Thyroid gland (tissue), 4 donors: ENCODE measurements at places on chromosomes 4 and X. TPM values are rescaled to one million over a fixed set of nuclear protein-coding genes. Genes with fewer than 3 reads are reported as not detected.

DNA sequence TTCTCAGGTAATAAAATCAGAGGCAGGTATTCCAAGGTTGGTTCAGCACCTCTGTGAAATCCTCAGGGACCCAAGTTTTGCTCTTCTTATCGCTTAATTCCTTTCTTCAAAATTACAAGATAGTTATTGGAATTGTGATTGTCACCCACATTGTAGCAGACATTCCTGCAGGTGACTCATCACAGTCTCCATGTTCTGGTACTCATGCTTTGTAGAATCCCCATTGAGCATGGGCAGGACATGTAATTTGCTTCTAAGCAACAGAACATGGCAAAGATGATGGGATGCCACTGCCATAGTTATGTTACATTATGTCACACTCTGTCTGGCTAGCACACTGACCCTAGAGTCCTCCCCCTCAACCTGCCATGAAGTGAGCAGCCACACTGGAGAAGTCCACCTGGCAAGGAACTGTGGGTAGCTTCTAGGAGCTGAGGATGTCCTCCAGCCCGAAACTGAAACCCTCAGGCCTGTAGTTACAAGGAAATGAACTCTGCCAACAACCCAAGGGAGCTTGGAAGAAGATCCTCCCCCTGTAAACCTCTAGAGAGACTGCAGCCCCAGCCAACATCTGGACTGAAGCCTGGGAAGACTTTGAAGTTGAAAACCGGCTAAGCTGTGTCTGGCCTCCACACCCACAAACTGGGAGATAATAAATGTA is 58.3 kb upstream of the GUCY1A1 start:
- peaks cover 7% of the 10 kb centered on the region for H3K4me1 ChIP-seq
- no peak overlapping the region for H3K27ac ChIP-seq
- no peaks in the 10 kb centered on the region for H3K36me3 ChIP-seq
- H3K27me3 ChIP-seq: no peaks in the 10 kb centered on the region
- H3K4me3 ChIP-seq: no peak overlapping the region
- DNase-seq: no peak

- no peak overlapping the region for H3K27ac ChIP-seq
- no peaks in the 10 kb centered on the region for H3K4me1 ChIP-seq
- no peak overlapping the region for H3K4me3 ChIP-seq
- no peak for DNase-seq
- H3K36me3 ChIP-seq: no peaks in the 10 kb centered on the region
Measured at GRCh38 chr4:30443289-30443688, 276.9 kb upstream of the PCDH7 start.

DNA sequence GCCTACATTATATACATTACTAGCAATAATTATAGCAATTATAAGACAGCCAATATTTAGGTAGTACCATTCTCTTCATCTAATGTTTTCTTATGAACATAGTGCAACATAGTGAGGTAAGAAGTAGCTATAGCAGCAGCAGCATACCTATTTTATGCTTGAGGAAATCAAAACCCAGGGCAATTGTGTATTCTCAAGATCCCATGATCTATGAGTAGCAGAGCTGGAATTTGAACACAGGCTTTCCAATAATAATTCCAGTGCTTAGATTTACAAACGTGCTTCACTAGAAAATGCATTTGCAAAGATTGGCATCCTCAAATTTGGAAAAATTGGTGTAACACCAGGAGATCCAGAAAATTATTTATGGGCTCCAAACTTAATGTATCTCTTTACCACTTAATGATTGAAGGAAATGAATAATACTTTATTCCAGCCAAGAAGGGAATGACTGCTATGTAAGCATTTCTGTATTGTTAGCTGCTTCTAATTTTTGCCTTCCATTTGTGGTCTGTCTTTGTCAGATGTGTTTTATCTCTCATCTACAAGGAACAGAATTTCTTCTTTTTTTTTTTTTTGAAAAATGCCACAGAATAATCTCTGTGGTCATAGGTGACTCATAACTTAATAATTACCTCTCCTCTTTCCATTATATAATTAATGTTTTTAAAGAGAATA is 451.1 kb downstream of the ARAP2 start:
- no peak overlapping the region for H3K4me3 ChIP-seq
- no peak for DNase-seq
- no peaks in the 10 kb centered on the region for H3K36me3 ChIP-seq
- no peaks in the 10 kb centered on the region for H3K4me1 ChIP-seq
- no peak overlapping the region for H3K27ac ChIP-seq

- no peaks in the 10 kb centered on the region for H3K27me3 ChIP-seq
- H3K4me1 ChIP-seq: peaks cover 6% of the 10 kb centered on the region
- H3K27ac ChIP-seq: no peak overlapping the region
Measured at GRCh38 chr4:78179196-78179595, 122.1 kb downstream of the FRAS1 start.

- no peak overlapping the region for H3K4me3 ChIP-seq
- no peak overlapping the region for H3K27ac ChIP-seq
- no peaks in the 10 kb centered on the region for H3K27me3 ChIP-seq
- peaks cover 3% of the 10 kb centered on the region for H3K36me3 ChIP-seq
- no peak for DNase-seq
Measured at GRCh38 chr4:169741569-169741968, 16.2 kb downstream of the HPF1 start.

DNA sequence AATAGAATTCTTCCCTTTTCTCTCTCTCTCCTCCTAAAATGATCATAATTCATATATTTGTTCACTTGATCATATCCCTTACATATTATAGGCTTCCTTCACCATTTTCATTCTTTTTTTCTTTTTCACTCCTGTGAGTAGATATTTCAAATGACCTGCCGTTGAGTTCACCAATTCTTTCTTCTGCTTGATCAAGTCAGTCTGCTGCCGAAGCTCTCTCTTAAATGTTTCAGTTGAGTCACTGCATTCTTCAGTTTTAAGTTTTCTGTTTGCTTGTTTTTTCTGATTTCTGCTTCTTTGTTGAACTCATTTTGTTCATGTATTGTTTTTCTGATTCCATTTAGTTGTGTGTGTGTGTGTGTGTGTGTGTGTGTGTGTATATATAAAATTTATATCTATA is 354.3 kb downstream of the GPAT3 start:
- no peaks in the 10 kb centered on the region for H3K27me3 ChIP-seq
- DNase-seq: no peak
- no peaks in the 10 kb centered on the region for H3K4me1 ChIP-seq
- no peaks in the 10 kb centered on the region for H3K36me3 ChIP-seq

DNA sequence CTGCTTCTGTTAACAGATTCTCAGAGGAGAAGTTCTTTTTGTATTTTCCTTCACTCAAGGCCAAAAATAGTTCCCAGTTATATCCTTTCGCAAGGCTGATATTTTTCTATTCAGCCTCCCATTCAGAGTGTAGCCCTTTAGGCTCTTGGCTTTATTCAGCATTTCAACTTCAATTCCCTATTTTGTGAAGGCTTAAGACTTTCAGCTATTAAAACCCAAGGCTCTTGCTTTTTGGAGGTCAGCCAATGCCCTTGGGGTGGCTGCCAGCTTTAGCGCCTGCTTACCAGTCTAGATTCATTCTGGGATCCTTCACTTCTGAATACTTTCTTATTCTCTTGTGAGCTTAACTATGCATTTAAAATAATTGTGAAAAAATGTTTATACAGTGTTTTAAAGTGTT is 57.3 kb upstream of the ADGRA3 start:
- peak overlapping the region; percentile 28 for H3K27ac ChIP-seq
- no peak overlapping the region for H3K4me3 ChIP-seq
- H3K36me3 ChIP-seq: no peaks in the 10 kb centered on the region
- DNase-seq: peak; percentile 89

Gene LARP7
- 43.5 TPM for total RNA-seq

- no peaks in the 10 kb centered on the region for H3K27me3 ChIP-seq
- no peaks in the 10 kb centered on the region for H3K4me1 ChIP-seq
- H3K36me3 ChIP-seq: no peaks in the 10 kb centered on the region
- no peak overlapping the region for H3K4me3 ChIP-seq
- no peak overlapping the region for H3K27ac ChIP-seq
Measured at GRCh38 chr4:122508083-122508482, 51.6 kb upstream of the IL2 start.

- no peak for DNase-seq
- H3K36me3 ChIP-seq: no peaks in the 10 kb centered on the region
- H3K4me1 ChIP-seq: peaks cover 54% of the 10 kb centered on the region
- no peak overlapping the region for H3K4me3 ChIP-seq
- no peaks in the 10 kb centered on the region for H3K27me3 ChIP-seq
Measured at GRCh38 chr4:98586962-98587354, 71.5 kb downstream of the TSPAN5 start.

DNA sequence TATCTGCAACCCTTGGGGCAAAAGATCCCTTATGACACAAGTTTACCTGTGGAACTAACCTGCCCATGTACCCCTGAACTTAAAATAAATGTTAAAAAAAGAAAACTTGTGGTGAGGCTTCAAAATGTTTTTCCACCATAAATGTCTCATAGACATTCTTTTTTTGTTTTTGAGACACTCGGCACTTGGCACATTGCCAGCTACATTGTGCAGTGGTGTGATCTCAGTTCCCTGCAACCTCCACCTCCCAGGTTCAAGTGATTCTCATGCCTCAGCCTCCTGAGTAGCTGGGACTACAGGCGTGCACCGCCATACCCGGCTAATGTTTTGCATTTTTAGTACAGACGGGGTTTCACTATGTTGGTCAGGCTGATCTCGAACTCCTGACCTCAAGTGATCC is 528.9 kb upstream of the CXorf51A start:
- no peaks in the 10 kb centered on the region for H3K36me3 ChIP-seq
- H3K27me3 ChIP-seq: no peaks in the 10 kb centered on the region
- no peaks in the 10 kb centered on the region for H3K4me1 ChIP-seq
- H3K4me3 ChIP-seq: no peak overlapping the region
- no peak overlapping the region for H3K27ac ChIP-seq

- H3K4me1 ChIP-seq: no peaks in the 10 kb centered on the region
- no peak overlapping the region for H3K27ac ChIP-seq
- H3K36me3 ChIP-seq: no peaks in the 10 kb centered on the region
- no peak overlapping the region for H3K4me3 ChIP-seq
- H3K27me3 ChIP-seq: no peaks in the 10 kb centered on the region
- DNase-seq: no peak
Measured at GRCh38 chr4:134018846-134019245, 182.7 kb downstream of the PABPC4L start.

GRCh38 chr4:102789317-102789717 is 28.5 kb upstream of the MANBA start:
- no peak overlapping the region for H3K27ac ChIP-seq
- H3K36me3 ChIP-seq: no peaks in the 10 kb centered on the region
- H3K4me1 ChIP-seq: no peaks in the 10 kb centered on the region
- no peak for DNase-seq

DNA sequence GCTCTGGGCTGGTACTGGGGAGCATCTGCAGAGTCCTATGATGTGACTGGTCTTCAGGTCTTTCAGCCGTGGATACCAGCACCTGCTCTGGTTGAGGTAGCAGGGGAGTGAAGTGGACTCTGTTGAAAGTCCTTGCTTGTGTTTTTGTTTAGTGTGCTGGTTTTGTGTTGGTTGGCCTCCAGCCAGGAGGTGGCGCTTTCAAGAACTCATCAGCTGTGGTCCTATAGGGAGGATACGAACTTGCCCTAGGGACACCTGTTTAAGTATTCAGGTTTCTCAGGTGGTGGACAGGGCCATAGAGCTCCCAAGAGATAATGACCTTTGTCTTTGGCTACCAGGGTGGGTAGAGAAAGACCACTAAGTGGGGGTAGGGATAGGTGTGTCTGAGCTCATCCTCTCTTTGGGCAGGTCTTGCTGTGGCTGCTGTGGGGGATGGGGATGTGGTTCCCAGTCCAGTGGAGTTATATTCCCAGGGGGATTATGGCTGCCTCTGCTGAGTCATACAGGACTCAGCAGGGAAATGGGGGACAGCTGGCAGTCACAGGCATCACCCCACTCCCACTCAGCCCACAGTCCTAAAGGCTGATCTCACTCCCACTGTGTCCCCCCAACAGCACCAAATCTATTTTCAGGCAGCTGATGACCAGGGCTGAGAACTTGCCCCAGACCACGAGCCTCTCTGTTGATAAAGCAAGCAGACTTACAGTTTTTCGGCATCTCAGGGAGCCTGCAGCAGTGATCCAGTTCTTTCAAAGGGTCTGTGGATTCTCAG is 24.1 kb downstream of the MSMO1 start:
- DNase-seq: no peak
- H3K27ac ChIP-seq: no peak overlapping the region
- no peaks in the 10 kb centered on the region for H3K36me3 ChIP-seq
- no peaks in the 10 kb centered on the region for H3K27me3 ChIP-seq
- H3K4me3 ChIP-seq: no peak overlapping the region
- H3K4me1 ChIP-seq: no peaks in the 10 kb centered on the region

Gene GPR119
- total RNA-seq: not detected

Gene NALF2
- 20.2 TPM for total RNA-seq

DNA sequence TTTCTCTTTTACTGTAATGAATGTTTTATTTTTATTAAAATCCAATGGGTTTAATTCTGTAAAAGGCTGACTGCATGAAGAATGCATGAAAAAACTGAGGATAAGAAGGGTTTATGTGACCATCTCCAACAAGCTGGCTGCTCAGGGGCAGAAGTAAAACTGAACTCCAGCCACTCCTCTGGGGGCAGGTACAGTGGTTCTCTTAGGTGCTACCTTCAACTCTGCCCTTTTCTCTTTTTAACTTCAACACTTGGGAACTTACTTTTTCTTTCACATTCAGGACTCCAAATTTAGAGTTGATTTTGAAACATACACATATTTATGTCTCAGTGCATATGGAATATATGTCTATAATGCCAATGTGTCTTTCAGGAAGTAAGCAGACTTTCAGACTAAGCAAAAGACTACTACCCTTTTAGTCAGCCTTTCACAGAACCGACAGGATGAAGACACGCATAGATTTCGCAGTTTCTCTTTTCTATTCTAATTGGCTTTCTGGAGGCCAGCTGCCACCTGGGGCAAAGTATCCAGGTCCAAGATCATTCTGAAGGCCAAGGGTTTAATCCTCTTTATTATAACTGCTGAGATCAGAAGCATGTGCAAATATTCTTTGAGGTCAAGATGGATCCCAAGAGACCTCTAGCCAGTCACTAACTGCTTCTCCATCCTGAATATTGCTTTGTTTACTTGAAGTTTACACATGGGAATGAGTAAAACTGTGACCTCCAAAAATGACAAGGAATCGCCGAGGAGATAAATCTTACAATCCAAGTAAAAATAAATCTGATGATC is 30.7 kb downstream of the HS3ST1 start:
- H3K4me1 ChIP-seq: no peaks in the 10 kb centered on the region
- H3K27ac ChIP-seq: no peak overlapping the region
- H3K27me3 ChIP-seq: no peaks in the 10 kb centered on the region
- H3K36me3 ChIP-seq: no peaks in the 10 kb centered on the region
- H3K4me3 ChIP-seq: no peak overlapping the region
